ENCODE measurements at places on chromosomes 6 and 20. TPM values are rescaled to one million over a fixed set of nuclear protein-coding genes. Genes with fewer than 3 reads are reported as not detected.

Gene IRAK1BP1
- 6.2 TPM for total RNA-seq

Gene CST5
- total RNA-seq = not detected

Gene PDE7B
- total RNA-seq = 4.4 TPM

Gene GABRR1
- under 0.01 TPM for total RNA-seq

Gene DEFB124
- total RNA-seq = not detected

Gene NCOA7
- 8.4 TPM for total RNA-seq

Gene TCF21
- total RNA-seq = 0.05 TPM

Gene ZBTB46
- 5.8 TPM for total RNA-seq

Gene CRIP3
- total RNA-seq = 0.61 TPM

Gene CRYBG1
- total RNA-seq = 12.2 TPM

Gene PRRT1
- total RNA-seq = not detected

Gene TBC1D20
- total RNA-seq = 14.4 TPM

Gene HLA-DOB
- 18.8 TPM for total RNA-seq

Gene WFDC12
- total RNA-seq = 1.0 TPM

DNA sequence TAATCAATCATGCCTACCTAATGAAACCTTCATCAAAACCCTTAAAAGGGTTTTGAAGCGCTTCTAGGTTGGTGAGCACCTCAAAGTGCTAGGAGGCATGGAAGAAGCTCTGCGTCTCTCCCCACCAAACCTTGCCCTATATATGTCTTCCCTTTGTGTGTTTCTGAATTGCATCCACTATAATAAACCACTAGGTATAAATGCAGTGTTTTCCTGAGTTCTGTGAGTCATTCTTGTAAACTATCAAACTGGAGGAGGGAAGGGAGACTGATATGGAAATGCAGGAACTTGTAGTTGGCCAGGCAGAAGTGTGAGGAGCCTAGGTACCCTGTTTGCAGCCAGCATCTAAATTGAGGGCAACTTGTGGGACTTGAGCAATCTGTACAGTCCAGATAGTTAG lies 698.8 kb downstream of the DOK5 start:
- DNase-seq = no peak

GRCh38 chr6:89984926-89985750 lies 90.9 kb downstream of the GJA10 start:
- DNase-seq = peak; percentile 33

DNA sequence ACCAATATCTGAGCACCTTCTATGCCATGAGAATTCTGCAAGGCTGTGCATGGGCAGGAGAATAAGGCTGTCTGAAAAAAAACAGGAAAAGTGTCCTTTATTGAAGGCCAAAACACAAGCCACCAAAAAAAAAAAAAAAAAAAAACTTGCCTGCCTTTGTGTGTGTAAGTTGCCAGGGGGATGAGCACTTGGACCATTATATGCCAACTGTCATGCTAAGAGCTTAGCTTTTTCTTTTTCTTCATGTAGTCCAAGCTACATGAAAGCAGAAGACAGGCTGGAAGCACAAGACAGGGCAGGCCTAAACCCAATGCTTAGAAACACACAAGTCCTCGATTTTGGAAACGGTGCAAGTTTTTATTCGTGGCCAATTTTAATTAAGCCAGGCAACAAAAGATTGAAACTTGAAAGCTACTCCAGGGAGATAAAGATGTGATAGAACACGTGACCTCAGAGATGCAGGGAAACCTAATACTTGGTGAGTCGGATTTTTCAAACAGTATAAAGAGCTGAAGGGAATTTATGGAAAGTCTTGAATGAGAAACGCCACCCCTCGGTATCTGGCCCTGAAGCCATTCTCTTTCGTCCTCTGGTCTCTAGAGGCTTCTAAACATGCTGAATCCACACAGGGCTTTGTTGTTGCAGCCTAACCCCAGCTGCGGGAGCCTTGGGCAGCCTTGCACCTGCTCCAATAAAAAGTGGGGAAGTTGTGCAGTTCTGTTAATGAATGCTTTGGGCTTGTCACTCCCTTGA lies 8.6 kb downstream of the BMP7 start:
- no peak for DNase-seq

GRCh38 chr6:47932575-47932974 lies 150.7 kb downstream of the OPN5 start:
- DNase-seq = no peak

DNA sequence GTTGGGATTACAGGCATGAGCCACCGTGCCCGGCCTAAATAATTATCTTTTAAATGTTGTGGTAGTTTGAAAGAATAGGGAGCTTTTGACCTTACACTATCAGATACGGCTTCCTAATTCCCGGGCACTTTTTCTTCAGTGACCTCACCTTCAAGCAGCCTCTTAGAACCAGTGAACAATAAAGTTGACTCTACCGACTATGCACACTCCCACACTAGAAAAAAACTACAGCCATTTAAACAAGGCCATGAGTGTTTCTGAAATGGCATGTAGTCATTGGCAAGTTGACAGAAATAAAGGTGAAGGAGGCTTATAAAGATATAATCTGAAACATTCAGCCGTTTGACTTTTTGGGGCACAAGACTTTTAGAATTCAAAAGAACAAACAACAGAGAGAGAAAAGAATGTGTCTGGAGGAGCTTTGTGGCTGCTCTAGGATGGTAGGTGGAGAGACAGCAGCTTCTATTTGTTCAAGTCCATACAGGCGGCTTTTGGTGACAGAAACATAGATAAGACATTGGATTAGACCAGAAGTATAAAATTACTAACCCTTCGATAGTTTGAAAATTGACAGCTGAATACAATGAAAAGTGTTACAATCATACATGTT lies 75.2 kb downstream of the GJA1 start:
- no peak for DNase-seq

DNA sequence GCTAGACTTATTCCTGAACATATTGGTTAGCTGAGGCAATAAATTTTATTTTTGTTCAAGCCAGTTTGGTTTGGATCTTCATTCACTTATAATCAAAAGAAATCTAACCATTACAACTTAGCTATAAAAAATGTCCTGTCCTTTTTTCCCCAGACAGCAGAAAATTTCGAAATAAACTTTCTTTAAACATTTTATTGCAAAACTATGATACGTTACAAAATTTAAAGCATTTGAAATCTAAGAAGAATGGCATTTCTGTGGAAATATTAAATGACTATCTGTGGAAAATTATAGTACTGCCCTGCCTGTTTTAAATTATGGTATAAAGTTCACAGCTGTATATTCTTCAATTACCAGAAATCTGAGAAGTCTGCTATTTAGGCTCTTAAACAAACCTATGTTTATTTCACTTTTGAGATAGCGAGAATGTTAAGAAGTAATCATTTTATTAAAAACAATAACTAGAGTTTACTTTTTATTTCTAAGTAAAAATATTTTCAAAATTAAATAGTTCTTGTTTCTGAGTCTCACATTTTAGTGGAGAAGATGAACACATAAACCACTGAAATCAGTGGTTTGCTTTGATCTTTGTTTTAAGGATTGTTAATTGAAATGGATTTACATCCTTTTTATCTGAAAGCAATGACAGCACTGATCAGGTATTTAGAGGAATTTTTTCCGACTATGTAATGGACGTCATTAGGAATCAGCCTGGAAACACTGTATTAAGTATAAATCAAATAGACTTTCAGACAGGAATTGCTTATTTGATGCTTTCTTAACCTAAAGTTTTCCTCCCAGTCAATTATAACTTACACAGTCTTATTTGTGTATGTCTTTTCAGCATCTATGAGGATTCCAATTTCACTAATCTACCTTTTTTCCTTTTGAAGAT lies 553.7 kb downstream of the COL12A1 start:
- no peak for DNase-seq

GRCh38 chr6:33607784-33608161 lies 13.3 kb upstream of the ITPR3 start:
- DNase-seq = peak; percentile 51

GRCh38 chr6:125952764-125953501 lies 3.6 kb upstream of the HINT3 start:
- no peak for DNase-seq

DNA sequence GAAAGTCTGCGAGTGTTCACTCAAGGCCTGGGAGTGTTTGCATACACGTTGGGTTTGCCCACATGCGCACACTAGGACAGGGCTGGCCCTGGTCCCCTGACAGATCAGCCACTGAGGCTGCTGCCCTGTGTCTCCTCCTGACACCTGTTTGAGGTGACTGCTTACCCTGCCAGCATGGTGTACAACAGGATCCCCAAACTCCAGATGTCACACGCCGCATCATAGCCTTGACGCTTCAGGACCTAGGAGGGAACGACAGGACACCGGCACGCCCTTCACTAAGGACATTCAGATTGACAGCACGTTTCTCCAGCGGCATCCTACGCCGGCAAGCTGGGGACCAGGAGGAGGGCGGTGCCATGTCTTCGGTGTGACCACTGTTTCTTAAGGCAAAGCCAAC lies 37.0 kb upstream of the MPC1 start:
- no peak for DNase-seq

GRCh38 chr20:48986899-48987298 lies 59.2 kb upstream of the CSE1L start:
- no peak for DNase-seq

DNA sequence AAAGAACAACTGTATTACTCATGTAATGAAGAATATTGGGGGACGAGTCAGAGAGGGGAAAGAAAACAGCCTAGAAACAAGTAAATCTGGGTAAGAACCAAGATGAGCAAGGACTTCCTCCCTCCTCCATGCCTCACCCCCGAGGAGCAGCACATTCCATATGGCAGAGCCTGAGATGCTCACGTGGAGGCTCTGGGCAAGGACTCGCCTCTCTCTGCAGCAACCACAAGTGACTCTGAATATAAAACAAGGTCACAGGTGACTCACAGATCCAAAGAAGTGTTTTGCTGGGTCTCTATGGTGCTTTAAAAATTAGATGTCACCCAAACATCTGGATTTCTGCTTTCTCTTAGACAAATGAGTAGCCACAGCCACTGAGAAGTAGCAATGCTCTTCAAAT lies 453.0 kb upstream of the SULF2 start:
- DNase-seq = no peak

- no peak for DNase-seq
Measured at GRCh38 chr6:2800552-2801316, 35.5 kb downstream of the WRNIP1 start.

GRCh38 chr6:138601128-138601527 lies 101.8 kb upstream of the NHSL1 start:
- DNase-seq = no peak

DNA sequence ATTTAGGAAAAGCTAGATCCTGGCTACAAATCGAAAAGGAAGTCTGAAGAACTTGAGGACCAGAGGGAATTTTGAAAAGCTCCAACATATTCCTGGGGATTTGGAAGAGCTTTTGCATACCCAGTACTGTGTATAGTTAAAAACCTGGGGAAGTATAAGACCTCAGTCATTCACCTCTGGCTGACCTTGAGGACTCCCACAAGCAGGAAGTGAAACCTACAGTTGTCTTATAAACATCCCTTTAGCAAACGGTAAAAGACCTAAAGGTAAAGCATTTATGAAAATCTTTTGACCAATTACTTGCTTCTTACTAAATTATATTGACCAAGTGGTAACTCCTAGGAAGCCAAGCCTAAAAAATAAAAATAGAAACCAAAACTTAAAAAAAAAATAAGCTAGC lies 175.0 kb downstream of the HAO1 start:
- no peak for DNase-seq

GRCh38 chr6:35014786-35015185 lies 125.7 kb downstream of the ANKS1A start:
- no peak for DNase-seq

GRCh38 chr6:22036699-22037098 lies 260.1 kb downstream of the PRL start:
- DNase-seq = no peak

DNA sequence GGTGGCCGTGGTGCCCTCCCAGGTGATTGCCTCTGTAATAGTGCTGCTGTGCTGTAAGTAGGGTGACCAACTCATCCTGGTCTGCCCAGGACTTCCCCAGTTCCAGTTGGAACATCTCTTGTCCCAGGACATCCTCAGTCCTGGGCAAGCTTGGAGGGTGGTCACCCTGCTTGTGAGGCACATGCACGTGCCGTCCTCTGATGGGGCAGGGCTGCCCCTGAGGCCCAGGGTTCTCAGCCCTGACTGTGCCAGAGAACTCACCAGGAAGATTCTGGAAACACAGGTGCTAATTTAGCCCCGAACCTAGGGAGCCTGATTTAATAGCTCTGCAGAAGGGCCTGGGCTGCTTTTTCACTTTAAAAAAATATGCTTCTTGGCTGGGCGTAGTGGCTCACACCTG lies 120.9 kb upstream of the PHACTR3 start:
- DNase-seq = no peak

GRCh38 chr20:21017528-21018085 lies 88.6 kb downstream of the LINC00237 start:
- DNase-seq = no peak

GRCh38 chr6:32697031-32697430 lies 30.6 kb upstream of the HLA-DQB1 start:
- no peak for DNase-seq

DNA sequence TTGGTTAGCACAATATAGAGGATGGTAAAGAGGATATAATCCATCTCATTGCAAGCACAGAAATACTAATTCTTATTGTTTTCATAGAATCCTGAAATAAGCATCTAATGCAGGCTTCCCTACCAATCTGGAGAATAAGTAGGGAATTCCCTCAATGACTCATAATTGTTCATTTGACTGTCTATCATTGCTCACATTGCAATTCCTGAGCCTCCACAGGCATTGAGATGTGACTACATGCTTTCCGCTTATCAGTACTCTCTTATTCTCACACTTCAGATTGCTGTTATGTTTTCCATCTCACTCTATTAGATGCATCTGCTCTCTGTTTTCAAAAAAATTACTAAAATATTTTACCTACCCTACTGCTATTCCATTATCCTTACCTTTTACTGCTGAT lies 216.2 kb upstream of the PRSS16 start:
- DNase-seq = no peak

DNA sequence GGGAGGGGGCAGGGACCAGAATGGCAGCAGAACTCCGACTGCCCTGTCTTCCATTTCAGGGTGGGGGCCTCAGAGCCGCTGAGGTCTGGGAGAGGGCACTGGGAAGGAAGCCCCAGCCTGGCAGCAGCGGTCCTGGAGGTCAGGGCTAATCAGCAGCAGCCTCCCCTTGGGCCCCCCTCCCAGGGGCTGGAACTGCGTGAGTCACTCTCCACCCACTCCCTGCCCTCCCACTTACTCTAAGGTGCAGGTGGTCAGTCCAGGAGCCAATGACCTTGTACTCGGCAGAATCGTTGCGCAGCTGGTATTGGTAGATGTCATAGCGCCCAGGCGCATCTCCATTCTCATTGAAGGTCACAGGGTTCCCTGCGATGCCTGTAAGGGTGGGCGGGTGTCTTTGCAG lies 105.9 kb downstream of the GRM4 start:
- no peak for DNase-seq

All from thymus (tissue), 14 donors.